Fibroblast of skin of right quadriceps (primary cell): ENCODE measurements at places on chromosomes 4 and X.

GRCh38 chrX:151488677-151489076 lies 74.8 kb upstream of the PASD1 start:
- no peak for DNase-seq

DNA sequence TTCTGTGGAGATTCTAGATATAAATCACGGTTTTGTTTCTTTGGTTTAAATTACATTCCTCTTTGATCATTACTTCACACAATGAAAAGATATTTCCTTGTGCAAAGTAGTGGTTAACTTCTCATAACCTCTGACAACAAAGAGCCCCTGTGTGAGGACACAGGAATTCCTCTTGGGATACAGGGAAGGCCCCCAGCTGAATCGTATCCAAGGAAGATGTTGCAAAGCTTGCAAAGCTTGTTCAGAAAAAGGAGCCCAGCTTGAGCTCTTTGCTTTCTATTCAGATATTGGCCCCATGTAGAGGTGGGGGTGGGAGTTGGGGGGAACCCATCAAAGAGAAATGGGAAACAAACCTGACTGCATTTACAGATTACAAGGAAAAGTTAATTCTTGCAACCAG lies 145.7 kb downstream of the RELL1 start:
- DNase-seq: no peak

DNA sequence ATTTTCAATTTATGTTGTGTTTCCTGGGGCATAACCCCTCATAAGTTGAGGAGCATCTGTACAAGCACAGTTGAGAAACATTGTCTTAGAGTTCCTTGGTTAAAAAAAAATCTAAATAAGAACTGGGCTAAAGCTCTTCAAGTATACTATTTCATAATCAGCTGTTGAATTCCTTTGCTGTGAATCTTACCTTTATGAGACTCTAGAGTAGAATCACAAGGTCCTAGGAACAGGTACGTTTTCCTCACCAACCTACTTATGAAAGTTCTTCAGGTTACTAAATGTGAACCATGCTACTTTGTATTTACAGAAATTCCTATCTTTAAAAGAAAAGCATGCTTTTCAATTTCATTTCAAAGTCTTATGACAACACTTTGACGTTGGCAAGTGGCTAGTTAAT lies 20.9 kb upstream of the SOD3 start:
- no peak for DNase-seq

GRCh38 chr4:2320746-2321145 lies 58.8 kb upstream of the MXD4 start:
- no peak for DNase-seq

DNA sequence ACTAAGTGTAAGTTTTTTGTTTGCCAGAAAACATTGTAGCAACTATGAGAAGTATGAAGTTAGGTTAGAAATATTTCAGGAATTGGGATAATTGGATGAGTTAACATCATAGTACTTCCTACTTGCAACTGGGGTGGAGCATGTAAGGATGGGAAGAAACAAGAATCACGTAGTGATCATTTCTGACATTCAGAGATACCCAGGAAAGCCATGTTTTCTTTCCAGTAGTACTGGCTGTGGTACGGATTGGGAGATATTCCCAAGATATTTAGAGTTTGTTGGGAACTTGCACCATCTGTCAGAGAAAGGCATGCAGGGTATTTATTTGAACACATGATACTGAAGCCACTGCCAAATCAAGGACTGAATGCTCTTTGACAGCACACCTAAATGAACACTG lies 87.6 kb upstream of the SLC4A4 start:
- DNase-seq: peak; percentile 85

DNA sequence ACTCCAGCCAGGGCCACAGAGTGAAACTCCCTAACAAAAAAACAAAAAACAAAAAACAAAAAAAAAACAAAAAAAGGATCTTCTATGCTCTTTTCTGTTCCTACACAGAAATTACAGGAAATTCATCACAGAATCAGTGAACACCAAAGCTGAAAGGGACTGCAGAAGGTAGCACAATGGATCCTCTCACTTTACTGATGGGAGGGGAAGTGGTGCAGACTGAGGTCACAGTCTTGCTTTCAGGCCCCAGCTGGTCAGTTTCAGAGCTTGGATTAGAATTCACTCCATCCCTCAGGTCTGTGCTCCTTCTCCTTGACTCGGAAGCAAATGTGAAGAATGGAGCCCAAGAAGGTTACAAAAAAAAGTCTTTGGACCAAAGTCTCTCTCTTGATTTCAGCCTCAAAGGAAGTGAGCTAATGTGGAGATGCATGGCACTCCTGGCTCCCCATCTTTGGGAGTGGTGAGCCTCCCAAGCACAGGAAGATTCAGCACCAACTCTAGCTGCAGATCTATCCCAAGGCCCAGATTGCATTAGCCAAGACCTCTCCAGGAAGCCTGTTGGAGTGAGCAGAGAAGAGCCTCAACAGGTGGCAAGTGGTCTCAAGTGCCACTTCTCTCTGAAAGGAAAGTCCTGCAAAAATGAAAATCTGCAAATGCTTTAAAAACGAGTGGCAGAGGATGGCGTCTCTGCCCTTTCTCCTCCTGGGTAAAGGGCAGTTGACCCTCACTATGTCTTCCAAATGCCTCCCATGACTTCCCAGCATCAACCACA lies 176.0 kb downstream of the MAML3 start:
- DNase-seq: no peak

GRCh38 chrX:15814771-15815365 lies 24.6 kb downstream of the ZRSR2 start:
- DNase-seq: no peak

GRCh38 chr4:54930226-54930625 lies 195.2 kb downstream of the KDR start:
- DNase-seq: peak; percentile 30

GRCh38 chrX:103376118-103376978 lies at the start of gene BEX3:
Gene BEX3 (plus strand): TSS chrX:103376538. CDS start chrX:103377522, 984 bp downstream.
- DNase-seq: peak; percentile 63

DNA sequence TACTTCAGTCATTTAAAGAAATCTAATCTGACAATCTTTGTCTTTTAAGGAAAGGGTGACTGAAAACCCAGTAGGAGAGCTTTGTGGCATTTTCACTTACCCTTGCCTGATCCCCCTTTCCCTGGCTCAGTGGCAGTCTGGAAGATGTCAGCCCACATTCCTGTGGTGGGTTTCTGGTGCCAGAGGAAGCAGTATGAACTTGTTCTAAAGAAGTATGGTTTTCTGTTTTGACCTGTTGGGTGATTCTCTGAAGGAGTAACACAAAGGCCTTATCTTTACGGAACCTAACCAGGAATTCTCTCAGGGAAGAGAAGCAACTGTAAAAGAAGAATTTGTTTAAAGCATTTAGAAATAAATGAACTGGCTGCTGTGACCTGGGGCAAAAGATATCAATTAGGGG lies 41.9 kb downstream of the BMP15 start:
- DNase-seq: no peak

- no peak for DNase-seq
Observed at GRCh38 chrX:93594780-93595179, 78.6 kb downstream of the NAP1L3 start.

DNA sequence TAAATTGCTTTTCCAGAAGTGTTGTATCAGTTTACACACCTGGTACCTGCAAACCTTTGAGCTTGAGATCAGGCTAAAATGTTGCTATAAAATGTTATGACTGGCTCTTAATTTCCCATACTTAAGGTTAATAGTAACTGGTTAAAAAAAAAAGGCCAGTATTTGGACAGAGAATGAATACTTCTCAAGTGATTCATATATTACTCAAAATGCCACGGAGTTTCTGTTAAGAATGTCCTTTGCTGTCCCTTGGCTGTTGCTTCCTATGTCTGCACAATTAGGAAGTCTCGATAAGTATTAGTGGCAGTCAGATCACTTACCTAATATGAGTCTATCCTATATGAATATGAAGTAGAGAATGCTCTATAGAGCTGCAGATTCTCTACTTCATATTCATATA lies 232.2 kb upstream of the IGFBP7 start:
- no peak for DNase-seq

DNA sequence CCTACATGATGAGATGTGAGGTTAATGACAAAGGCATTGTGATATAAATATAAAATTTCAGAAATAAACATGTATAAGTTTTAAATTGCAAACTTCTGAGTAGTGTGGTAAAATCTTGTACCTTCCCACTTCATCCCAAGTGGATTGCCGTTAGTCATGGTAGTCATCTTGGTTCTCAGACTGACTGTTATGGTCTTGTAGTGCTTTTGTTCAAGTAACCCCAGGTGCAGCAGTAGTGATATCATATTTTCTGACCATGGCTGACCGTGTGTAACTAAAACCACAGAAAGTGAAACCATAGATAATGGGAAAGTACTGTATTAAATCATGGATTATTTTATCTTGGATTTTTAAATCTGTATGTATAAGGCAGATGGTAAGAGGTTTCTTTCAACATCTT lies 74.8 kb upstream of the SLIT2 start:
- DNase-seq: no peak

DNA sequence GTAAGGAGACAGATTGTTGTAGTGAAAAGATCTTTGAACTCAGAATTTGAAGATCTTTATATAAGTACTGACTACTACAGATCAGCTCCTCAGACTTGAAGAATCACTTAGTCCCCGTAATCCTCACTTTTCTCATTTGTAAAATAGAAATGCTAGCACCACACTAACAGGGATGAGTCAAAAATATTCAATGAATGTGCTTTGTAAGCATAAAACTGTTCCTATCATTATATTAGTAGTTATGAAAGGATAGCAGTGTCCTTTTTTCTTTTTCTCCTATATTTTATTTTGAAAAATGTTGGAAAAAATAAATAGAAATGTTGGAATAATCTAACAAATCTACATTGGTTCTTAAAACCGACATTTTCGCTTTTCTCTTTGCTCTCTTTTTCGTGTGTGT lies 25.4 kb downstream of the NFKB1 start:
- no peak for DNase-seq

GRCh38 chrX:10574663-10575062 lies 45.7 kb downstream of the MID1 start:
- DNase-seq: no peak

- DNase-seq: no peak
Observed at GRCh38 chrX:135191838-135192237, 20.6 kb upstream of the CT55 start.

- no peak for DNase-seq
Observed at GRCh38 chr4:141174457-141174856, 41.2 kb upstream of the RNF150 start.

DNA sequence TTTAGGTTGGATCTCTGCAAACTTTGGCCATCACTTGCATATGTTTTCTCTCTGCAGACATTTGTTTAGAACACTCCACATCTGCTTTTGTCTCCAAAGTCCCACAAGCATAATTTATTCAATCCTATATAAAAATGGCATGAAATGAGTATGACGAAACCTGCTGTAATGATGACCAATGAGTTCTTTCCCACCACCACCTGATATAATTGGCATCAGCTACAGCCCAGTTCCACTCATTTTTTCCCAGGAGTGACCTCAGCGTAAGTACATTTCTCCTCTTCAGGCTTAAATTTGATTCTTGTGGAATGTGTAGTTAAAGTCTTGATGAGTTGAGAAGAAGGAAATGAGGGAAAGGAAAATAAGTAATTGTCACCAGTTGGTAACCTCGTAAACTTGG lies 205.1 kb downstream of the AWAT2 start:
- peak; percentile 9 for DNase-seq

DNA sequence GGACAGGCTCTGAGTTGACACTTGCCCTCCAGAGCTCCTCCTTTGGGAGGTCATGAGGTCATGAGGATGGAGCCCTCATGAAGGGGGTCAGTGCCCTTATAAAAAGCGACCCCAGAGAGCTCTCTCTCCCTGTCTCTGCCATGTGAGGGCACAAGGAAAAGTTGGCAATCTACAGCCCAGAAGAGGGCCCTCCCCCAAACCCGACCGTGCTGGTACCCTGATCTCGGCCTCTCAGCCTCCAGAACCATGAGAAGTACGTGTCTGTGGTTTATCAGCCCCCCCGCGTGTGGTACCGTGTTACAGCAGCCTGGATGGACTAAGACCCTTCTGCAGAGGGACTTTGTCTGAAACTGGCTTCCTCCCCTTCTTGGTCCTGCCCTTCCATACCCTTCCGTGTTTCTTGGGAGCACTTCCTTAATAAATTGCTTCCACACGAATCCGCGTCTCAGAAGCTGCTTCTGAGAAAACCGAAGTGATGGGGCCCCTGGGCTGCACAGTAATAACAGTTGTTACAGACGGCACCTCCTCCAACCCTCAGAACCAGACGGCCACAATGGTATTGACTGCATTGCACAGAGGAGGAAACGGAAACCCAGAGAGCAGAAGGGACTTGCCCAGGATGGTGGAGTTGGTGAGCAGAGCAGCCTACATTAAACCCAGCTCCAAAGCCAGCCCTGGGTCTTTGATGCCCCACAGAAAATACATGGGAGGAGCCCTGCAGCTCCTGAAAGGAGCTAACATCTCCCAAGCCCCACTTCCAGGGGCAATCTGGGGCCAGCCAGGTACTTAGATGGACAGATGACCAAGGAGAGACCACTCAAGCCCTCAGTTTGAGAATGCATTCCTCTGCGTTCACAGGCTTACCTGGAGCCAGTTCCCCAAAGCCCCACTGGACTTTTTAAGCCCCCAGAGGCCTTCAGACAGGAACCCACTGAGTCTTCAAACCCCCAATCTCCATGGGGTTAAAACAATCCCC lies 242.7 kb downstream of the BCOR start:
- no peak for DNase-seq

DNA sequence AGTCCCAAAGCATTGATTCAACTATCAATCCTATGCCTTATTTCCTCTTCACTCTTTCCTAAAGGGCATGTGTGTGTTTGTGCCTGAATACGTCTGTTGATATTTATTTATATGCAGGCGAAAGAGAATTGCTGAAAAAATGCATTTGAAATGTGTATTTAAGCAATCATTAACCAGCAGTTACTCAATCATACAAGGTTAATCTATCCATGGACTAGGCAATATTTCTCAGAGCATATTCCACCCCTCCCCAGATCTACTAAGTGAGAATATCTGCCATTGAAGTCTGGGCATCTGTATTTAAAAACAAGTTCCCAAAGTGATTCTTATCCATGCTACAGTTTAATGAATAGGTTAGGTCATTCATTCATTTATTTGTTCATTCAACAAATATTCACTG lies 113.6 kb downstream of the RASGEF1B start:
- no peak for DNase-seq

GRCh38 chrX:24264383-24264782 lies 49.5 kb downstream of the SUPT20HL2 start:
- no peak for DNase-seq

GRCh38 chrX:19627533-19627932 lies 112.2 kb upstream of the MAP3K15 start:
- DNase-seq: no peak

DNA sequence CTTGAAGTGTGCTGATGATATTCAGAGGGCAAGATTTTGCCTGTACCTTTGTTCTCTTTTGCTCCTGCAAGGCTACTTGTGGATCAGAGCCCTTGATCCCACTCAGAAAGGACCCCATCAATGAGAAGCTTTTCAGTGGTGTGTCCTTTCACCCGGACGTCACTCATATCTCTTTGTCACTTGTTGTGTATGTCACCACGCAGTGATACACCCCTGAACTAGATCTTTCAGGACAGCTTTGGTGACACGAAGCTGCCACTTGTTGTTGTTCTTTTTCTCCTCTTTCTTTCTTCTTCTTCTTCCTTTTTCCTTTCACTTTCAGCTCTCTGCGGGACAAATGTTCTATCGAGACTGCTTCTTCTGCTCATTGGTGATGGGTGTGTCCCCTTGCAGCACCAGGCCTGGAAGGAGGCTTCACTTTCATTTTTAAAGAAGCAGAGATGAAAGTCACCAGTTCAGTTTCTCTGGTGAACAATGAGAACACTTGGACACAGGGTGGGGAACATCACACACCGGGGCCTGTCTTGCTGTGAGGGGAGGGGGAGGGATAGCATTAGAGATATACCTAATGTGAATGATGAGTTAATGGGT lies 83.6 kb downstream of the NBDY start:
- DNase-seq: no peak

GRCh38 chrX:129632443-129632842 lies 22.3 kb downstream of the APLN start:
- DNase-seq: no peak
